ENCODE measurements at places on chromosomes 3 and 15. TPM values are rescaled to one million over a fixed set of nuclear protein-coding genes. Genes with fewer than 3 reads are reported as not detected.

The ADAMTS17 gene
- total RNA-seq, result 10.7 TPM

The CRBN gene
- total RNA-seq, result 43.7 TPM

The MFGE8 gene
- 64.3 TPM for total RNA-seq

The EPHB3 gene
- 22.6 TPM for total RNA-seq

The HDC gene
- 4.1 TPM for total RNA-seq

The MYO5C gene
- 81.3 TPM for total RNA-seq

The FAM107A gene
- total RNA-seq, result 4.7 TPM

The PLA1A gene
- total RNA-seq, result not detected

The ZNF619 gene
- total RNA-seq, result 4.5 TPM

The TAGLN3 gene
- total RNA-seq, result not detected

The CPLX3 gene
- total RNA-seq, result not detected

The HYKK gene
- total RNA-seq, result 3.2 TPM

The PDE8A gene
- total RNA-seq, result 85.9 TPM

The CCDC50 gene
- 178 TPM for total RNA-seq

The P2RY13 gene
- total RNA-seq, result not detected

The GPR176 gene
- total RNA-seq, result not detected

The PARP6 gene
- total RNA-seq, result 58.4 TPM

The HTR3E gene
- not detected for total RNA-seq

The SNURF gene
- total RNA-seq, result not detected

The NPAP1 gene
- not detected for total RNA-seq

The BNC1 gene
- not detected for total RNA-seq

The CPB1 gene
- not detected for total RNA-seq

The AGBL1 gene
- not detected for total RNA-seq

The SLC6A20 gene
- total RNA-seq, result not detected

The CHRD gene
- 6.8 TPM for total RNA-seq

The STX19 gene
- not detected for total RNA-seq

The NRG4 gene
- 42.0 TPM for total RNA-seq

The GOLGA6L7 gene
- not detected for total RNA-seq

The PPARG gene
- 31.2 TPM for total RNA-seq

The GOLGA8M gene
- not detected for total RNA-seq

The LRRIQ4 gene
- total RNA-seq, result not detected

The GOLGA6L26 gene
- total RNA-seq, result not detected

The GOLGA8Q gene
- total RNA-seq, result not detected

The FGD5 gene
- total RNA-seq, result 13.3 TPM

The CLRN1 gene
- not detected for total RNA-seq

The RASL12 gene
- total RNA-seq, result 20.0 TPM

The MESP2 gene
- not detected for total RNA-seq

The GOLGA8H gene
- not detected for total RNA-seq

The LYZL4 gene
- total RNA-seq, result not detected

The CSPG5 gene
- not detected for total RNA-seq

All from stomach (tissue), 19 donors.